ENCODE measurements at places on chromosomes 13 and 19. TPM values are rescaled to one million over a fixed set of nuclear protein-coding genes. Genes with fewer than 3 reads are reported as not detected.

Gene CCDC106
- 4.7 TPM for total RNA-seq

Gene MYH14
- 66.0 TPM for total RNA-seq

Gene AMH
- total RNA-seq, result 0.56 TPM

Gene NLRP11
- total RNA-seq, result not detected

Gene DLL3
- total RNA-seq, result not detected

Gene BCL3
- 67.6 TPM for total RNA-seq

Gene TPTE2
- total RNA-seq, result not detected

Gene ZNF578
- total RNA-seq, result 0.24 TPM

Gene ZNF728
- not detected for total RNA-seq

Gene ZNF154
- 0.60 TPM for total RNA-seq

Gene CGB1
- total RNA-seq, result not detected

Gene ZNF628
- total RNA-seq, result 3.7 TPM

Gene ITGBL1
- total RNA-seq, result 0.40 TPM

Gene SLC10A2
- not detected for total RNA-seq

Gene LILRB3
- 0.72 TPM for total RNA-seq

Gene RBM42
- total RNA-seq, result 52.7 TPM

Gene FPR3
- total RNA-seq, result 1.00 TPM

Gene LHB
- not detected for total RNA-seq

Gene HCST
- total RNA-seq, result 0.96 TPM

Gene CYP2F1
- 0.36 TPM for total RNA-seq

Gene CLDN10
- 0.76 TPM for total RNA-seq

Gene RXFP2
- total RNA-seq, result not detected

Gene LYPD5
- total RNA-seq, result 18.0 TPM

All from esophagus mucosa (tissue), 1 donor.